ENCODE measurements at places on chromosomes 16 and 17.

- DNase-seq: no peak
Measured at GRCh38 chr16:15769239-15769638, 87.6 kb downstream of the MYH11 start.

DNA sequence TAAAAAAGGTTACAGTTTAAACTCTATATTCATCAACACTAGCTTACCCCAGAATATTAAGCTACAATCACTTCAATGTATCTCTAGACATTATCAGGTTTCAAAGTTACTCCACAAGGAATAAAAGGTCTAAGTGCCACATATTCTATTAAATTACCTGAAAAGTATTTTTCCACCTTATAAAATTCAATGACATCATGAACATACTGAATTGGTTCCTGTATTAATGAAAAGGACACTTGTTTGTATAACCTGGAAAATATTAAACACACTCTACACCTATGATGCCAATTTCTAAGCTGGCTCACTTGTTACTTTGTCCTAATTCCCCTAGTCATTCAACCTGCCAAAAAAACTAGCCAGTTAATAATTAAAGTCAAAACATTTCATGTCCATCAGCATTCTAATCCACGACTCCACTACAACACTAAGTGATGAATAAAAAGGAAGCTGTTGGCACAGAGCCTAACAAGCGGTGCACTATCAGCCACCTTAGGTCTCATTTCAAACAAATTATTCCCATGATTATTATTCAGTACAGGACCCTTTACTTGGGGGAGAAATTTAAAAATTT is 12.2 kb downstream of the MED13 start:
- DNase-seq: no peak

- no peak for DNase-seq
Measured at GRCh38 chr17:5705081-5705875, 121.0 kb upstream of the NLRP1 start.

GRCh38 chr17:14372905-14373613 is 72.2 kb downstream of the HS3ST3B1 start:
- no peak for DNase-seq

DNA sequence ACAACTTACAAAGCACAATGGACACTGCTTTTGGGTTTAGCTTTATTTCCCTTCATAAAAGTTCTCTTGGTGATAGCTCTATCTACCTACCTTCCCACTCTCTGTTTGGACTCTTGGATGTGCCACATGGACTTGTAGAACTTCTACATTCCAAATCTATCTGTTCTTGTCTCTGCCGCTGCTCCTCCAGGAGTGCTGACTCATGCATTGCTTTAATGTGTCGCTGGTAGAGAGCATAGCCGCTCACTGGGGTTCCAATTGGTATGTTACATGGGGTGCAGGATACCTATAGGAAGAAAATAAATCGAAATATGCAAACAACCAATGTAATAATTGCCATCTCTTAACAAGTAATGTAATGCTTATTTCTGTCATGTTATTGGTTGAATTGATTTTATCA is 92.1 kb downstream of the TTC19 start:
- DNase-seq: no peak

DNA sequence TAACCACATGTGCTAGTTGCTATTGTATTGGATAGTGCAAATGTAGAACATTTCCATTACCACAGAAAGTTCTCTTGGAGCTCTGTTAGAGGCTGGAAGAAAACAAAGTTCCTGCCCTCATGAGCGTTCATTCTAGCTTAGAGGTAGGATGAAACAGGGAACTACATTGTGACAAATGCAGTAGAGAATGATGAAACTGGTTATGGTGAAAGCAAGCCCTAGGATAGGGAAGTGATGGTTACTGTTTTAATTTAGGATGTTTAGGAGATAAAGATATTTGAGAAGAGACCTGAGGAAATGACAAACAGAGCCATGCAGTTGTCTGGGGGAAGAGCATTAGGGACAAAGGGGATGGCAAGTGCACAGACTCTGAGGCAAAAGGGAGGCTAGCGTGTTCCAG is 50.7 kb downstream of the AATF start:
- no peak for DNase-seq

- DNase-seq: peak; percentile 23
Measured at GRCh38 chr16:66905633-66906539, 12.8 kb downstream of the CDH16 start.

DNA sequence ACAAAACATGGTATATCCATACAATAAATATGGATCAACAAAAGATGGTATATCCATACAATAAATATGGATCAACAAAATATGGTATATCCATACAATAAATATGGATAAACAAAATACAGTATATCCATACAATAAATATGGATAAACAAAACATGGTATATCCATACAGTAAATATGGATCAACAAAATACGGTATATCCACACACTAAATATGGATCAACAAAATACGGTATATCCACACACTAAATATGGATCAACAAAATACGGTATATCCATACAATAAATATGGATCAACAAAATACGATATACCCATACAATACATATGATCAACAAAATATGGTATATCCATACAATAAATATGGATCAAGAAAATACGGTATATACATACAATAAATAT is 8.1 kb downstream of the METTL16 start:
- no peak for DNase-seq

DNA sequence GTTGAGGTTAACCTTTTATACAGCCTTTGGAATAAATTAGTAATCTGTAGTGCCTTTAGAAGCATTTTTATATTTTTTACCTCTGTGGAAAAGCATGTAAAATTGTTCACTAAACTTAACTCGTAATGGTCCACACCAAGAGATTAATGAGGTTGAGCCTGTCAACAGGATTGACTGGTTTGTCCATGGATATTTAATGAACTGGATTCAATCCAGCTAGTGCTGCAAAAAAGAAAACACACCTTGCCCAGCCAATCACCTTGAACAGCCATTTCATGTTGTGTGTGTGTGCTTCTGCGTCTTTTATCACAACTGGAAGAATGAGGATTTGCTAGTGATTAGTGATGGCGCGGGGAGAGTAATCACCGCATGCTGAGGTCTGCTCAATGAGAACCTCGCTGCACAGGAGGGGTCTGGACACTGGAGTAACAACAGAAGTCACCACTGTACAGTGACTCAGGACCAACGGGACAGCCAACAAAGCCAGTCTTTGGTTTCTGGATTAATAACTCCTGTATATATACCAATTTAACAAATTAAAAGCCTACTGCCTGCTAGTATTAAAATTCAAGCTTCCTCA is 33.7 kb downstream of the LITAFD start:
- no peak for DNase-seq

DNA sequence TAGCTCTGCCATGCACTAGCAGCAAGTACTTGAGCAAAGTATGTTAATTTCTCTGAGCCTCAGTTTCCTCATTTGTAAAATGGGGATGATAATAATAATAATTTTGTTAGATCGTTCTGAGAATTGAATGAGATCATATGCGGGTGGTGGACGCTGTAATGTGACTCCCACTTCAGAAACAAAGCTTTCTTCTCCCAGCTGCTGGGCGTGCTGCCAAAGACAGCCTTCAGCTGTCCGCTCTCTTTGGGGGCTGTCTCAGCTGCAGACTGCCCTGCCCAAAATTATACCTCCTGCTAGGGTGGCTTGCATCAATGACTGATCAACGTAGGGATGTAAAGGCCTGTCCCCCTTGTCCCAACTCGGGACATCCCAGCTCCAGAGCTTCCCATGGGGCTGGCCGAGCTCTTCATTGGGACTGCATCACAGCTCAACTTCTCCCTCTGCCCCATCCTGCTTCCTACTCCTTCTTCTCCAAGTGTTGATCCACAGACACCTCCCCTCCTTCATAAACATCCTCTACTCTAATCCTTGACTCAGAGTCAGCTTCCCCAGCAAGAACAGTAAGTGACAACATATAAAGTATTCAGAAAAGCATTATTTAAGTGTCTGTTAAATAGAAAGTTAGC is 30.7 kb upstream of the CDH5 start:
- peak; percentile 51 for DNase-seq

DNA sequence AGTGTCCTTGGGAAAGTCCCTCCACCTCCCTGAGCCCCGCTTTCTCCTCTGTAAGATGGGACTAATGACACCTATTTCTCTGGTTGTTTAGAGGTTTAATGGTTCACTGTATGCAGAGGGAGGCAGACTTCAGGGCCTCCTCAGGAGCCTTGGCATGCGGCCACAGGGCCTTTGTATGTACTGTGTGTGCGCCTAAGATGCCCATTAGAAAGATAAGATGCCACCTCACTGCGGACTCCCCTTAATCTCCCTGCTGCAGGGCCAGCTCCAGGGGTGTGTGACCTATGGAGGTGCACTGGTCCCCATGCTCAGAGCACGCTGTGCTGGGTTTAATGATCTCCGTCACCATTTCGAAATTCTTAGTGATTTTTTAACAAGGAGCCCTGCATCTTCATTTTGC is 59.3 kb downstream of the TMEM235 start:
- no peak for DNase-seq

DNA sequence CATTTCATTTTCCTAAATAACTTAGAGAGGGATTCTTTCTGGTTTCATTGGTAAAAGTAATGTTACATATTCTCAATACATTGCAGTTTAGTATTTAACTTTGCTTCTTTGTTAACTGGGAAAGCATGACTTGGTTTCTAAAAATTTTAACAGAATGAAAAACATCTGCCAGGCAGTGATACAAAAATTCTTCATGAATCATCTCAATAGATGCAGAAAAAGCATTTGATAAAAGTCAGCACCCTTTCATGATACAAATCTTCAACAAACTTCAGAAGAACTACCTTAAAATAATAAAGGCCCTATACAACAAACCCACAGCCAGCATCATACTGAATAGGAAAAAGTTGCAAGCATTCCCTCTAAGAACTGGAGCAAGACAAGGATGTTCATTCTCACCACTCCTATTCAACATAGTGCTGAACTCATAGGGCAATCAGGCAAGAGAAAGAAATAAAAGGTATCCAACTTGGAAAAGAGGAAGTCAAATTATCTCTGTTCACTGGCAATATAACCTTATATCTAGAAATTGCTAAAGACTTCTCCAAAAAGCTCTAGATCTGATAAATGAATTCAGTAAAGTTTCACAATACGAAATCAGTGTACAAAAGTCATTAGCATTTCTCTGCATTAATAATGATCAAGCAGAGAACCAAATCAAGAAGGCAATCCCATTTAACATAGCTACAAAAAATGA is 50.4 kb downstream of the SLFN5 start:
- DNase-seq: no peak

GRCh38 chr16:78852081-78852635 is 748.4 kb downstream of the MAF start:
- DNase-seq: no peak

DNA sequence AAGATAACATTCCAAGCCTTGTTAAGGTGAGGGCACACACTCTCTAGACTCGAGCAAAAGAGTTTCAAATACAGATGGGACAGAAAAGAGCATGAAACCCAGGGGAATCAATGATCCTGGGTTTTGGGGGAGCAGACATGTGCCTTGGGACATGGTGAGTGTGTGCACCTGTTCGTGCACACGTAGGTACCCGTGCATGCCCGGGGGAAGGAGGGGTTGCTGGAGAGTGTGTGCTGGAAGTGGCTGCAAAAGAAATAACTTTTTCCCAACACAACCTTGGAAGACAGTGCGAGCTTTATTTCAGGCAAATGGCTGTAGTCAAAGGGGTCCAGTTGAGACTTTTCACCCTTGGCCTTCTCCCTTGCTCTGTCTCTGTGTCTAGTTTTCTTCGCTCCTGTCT is 62.6 kb downstream of the C16orf78 start:
- no peak for DNase-seq

GRCh38 chr16:11711662-11712061 is 31.0 kb downstream of the TXNDC11 start:
- no peak for DNase-seq

DNA sequence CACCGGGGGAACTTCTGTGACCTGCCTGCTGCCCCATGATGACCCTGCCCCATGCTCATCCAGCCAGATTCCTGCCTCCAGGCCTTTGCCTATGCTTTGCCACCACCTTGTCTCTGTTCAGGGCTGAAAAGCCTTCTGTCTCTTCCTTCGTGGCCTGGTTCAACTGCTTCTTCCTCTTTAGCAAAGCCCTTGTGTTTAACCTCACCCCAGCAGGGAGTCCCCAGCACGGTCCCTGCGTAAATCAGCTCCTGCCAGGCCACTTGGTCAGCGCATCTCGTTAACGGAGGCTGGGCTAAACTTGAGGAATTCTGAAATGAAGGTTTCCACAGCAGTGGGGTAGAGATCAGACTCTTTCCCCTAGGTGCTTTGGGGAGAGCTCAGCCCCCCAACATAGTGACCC is 16.1 kb upstream of the KCNJ12 start:
- no peak for DNase-seq

DNA sequence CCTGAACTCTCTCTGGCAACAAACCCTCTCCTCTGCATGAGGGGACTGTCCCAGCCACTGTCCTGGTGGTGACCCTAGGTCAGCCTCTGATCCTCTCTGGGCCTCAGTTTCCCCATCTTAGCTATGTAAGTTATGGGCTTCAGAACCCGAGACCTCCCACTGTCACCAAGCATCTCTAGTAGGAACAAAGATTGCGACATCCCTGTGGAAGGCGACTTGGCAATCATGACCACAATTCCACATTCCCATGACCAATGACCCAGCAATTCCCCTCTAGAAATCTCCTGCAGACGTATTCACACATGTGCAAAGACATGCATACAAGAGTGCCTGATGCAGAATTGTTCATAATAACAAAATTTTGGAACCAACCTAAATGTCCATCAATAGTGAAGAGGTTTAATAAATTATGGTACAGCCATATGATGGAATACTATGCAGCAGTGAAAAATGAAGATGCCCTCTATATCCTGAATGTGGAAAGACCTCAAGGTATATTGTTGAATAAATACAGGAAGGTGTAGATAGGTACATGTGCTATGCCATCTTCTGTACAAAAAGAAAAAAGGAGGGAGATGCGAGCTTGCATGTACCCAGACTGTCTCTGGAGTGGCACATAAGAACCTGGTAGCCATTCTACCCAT is 21.2 kb downstream of the CNGB1 start:
- no peak for DNase-seq

- no peak for DNase-seq
Measured at GRCh38 chr16:78744099-78744498, 644.6 kb downstream of the WWOX start.

GRCh38 chr17:14760212-14760611 is 459.3 kb downstream of the HS3ST3B1 start:
- no peak for DNase-seq

- no peak for DNase-seq
Measured at GRCh38 chr16:50847166-50847565, 105.3 kb downstream of the CYLD start.

DNA sequence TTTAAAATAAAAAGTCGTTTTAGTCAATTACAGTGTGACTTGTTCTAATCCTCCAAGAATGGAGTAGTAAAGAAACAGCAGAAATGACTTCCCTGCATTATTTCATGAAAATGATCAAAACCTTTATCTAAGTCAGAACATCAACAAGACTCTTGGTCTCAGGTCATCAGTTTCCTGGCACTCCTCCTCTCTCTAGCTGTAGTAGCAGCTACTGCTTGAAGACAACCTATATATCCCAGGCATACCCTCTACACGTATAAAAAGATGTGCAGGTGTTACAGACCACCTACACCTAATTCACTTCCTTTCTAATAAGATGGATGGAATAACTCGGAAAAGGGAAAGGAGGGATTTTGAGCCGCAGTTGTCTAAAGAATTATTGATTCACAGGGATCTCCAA is 1.6 kb upstream of the FBF1 start:
- DNase-seq: no peak

GRCh38 chr17:4879601-4880000 is 19.7 kb upstream of the C17orf107 start:
- DNase-seq: no peak

GRCh38 chr16:75965504-75966374 is 239.4 kb upstream of the CPHXL start:
- no peak for DNase-seq

Measured in NCI-H2227 treated with DMSO at 0.1 percent for 48 hours (cell line).